Purkinje cell (primary cell): ENCODE measurements at places on chromosomes 3 and 15. TPM values are rescaled to one million over a fixed set of nuclear protein-coding genes. Genes with fewer than 3 reads are reported as not detected.

PRR20G gene
- polyA plus RNA-seq = 0.23 TPM in 1 of 2 replicates, not detected in the other

SLC24A5 gene
- 0.47 TPM in 1 of 2 replicates, not detected in the other for polyA plus RNA-seq

EOMES gene
- polyA plus RNA-seq = 0.18 and 0.52 TPM in 2 replicates

GORASP1 gene
- polyA plus RNA-seq = 19.8 and 20.4 TPM in 2 replicates

ITIH4 gene
- polyA plus RNA-seq = 0.39 and 2.6 TPM in 2 replicates

MGLL gene
- polyA plus RNA-seq = 21.1 and 54.1 TPM in 2 replicates
